NK-92 treated with Interleukin-12 subunit alpha and Interleukin-12 subunit beta, amount 100 ng/mL, for 24 hours (cell line): ENCODE measurements at places on chromosomes 2 and 18.

- DNase-seq = no peak
Observed at GRCh38 chr2:189191766-189192165, 12.2 kb upstream of the COL5A2 start.

DNA sequence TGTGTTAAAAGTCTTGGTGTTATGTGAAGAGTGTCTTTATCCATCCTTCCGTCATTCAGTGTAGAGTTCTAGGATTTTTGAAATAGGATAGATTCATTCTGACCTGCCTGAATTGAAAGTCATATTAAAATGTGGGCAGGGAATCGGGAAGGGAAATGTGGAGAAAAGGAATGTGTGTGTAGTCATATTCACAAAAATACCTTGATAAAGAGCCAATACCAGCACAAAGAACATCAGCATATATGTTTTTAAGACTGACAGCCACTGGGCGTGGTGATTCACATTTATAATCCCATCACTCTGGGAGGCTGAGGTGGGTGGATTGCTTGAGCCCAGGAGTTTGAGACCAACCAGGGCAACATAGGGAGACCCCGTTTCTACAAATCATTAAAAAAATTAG lies 188.1 kb downstream of the CAMKMT start:
- DNase-seq = no peak

- DNase-seq = no peak
Observed at GRCh38 chr2:25669520-25669919, 3.9 kb downstream of the DTNB start.

- DNase-seq = no peak
Observed at GRCh38 chr2:173990970-173991819, 26.0 kb upstream of the SP3 start.

DNA sequence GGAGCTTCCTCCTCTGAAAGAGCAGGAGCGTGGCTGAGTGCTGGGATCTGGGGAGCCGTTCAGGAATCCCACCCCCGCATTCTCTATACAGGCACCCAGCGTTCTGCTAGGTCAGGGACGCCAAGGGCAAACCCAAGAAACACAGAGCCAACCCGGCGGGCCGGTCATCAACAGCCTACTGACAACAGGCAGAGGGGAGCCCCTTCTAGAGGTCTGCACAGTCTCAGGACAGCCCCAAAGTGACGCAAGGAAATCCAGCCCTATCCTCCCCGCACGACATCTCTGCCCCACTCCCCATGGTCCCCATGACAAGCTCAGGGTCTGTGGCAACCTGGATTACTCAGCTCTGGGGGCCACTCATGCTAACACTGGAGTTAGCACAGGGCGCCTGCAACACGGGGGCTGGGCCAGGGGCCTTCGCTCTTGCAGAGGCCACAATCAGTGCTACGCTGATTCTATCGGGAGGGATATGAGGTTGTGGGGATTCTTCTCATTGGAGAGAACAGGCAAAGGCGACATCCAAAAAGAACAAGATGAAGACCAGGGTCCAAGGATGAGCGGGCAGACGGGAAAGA lies 81.6 kb downstream of the PXDN start:
- DNase-seq = no peak

GRCh38 chr2:143225931-143226330 lies 96.7 kb downstream of the ARHGAP15 start:
- DNase-seq = no peak

DNA sequence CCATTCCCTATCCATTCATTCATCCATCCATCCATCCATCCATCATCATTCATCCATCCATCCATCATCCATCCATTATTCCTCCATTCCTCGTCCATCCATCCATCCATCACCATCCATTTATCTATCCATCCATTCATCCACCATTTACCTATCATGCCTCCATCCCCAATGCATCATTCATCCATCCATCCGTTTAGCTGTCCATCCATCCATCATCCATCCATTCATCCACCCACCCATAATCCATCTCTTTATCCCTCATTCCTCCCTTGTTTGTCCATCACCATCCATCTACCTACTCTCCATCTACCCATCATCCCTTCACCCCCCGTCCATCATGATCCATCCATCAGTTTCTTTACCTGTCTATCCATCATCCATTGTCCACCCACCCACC lies 13.6 kb downstream of the NFATC1 start:
- no peak for DNase-seq

GRCh38 chr2:43136011-43136799 lies 90.2 kb downstream of the ZFP36L2 start:
- DNase-seq = no peak

- DNase-seq = peak; percentile 39
Observed at GRCh38 chr2:10659898-10660568, 29.7 kb downstream of the NOL10 start.
